ENCODE measurements at places on chromosomes 2 and 18. TPM values are rescaled to one million over a fixed set of nuclear protein-coding genes. Genes with fewer than 3 reads are reported as not detected.

RTP5 gene
- 0.54 TPM for total RNA-seq

TRIM43B gene
- total RNA-seq: not detected

DNA sequence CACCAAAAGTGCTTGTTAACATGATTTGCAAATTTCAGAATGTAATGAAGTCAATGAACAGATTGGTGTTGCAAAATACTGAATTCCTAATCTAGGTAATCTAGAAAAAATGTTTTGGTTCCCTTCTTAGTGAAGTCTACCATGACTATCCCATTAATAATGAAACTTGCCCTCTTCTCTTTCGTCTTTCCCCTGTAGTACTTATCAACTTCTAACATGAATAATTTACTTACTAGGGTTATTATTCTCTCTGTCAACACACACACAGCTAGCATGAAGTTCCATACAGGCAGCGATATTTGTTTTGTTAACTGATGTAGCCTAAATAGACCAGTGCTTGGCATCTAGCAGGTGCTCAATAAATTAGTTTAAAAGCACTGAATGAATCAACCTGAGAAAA, 160.2 kb downstream of the NCK2 start:
- ATAC-seq: no peak

GREB1L gene
- total RNA-seq: 0.36 TPM

DNA sequence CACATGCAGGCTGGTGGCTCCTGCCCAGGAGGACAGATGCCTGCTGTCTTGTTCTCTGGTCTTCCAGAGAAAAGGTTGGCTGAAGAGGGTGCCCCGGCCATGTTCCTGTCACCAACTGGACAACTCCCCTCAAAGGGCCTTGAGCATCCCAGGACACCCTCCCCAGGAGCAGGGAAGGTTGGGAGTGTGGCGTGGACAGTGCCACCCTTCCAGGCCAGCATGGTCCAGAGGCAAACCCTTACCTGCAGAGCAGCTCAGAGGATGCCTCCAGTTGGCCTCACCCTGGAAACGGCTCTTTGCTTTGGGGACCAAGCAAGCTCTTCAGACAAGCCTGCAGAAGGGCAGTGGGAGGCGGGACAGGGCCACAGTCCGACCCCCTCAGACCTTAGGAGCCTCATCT, 4.9 kb upstream of the GPC1 start:
- no peak for ATAC-seq

TMEM17 gene
- total RNA-seq: 9.7 TPM

DNA sequence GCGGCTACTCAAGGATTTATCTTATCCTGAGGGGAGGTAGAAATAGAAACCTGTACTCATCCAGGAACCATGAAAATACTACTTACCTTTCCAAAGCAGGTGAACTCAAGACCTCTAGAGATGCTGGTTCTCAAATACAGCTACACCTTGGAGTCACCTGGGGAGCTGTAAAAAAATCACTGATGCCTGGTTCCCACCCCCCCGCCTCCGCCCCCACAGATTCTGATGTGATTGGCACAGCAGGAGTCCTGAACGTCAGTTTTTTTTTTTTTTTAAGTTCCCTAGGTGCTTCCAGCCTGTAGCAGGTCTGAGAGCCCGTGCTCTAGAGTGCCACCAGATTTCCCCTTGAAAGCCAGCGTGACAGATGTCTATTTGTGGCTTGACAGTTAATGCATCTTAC, 113.6 kb downstream of the MRO start:
- no peak for ATAC-seq

DNA sequence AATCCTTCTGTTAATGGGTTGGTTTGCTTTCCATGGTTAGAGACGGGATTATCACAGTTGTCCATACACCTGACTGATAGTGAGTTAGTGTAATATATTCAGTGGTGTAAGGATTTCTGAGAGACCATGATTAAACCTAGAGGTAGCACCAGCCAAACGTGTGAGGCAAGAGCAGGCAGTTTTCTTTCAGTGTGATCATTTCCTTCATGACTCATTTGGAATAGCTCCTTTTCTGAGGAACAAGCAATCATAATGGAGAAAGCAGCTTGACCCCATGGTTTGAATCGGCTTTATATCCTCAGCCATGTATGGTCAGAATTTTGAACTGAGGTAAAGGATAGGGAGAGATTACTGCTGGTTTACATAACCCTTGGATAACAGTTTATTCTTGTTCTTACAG, 2.9 kb downstream of the MXD1 start:
- no peak for ATAC-seq

SKA1 gene
- total RNA-seq: 0.62 TPM

MOGAT1 gene
- total RNA-seq: not detected

- ATAC-seq: peak; percentile 39
Observed at GRCh38 chr18:23498877-23499276, 4.4 kb upstream of the RMC1 start.

RNF152 gene
- total RNA-seq: 8.9 TPM

SLC9A2 gene
- total RNA-seq: 0.18 TPM

DNA sequence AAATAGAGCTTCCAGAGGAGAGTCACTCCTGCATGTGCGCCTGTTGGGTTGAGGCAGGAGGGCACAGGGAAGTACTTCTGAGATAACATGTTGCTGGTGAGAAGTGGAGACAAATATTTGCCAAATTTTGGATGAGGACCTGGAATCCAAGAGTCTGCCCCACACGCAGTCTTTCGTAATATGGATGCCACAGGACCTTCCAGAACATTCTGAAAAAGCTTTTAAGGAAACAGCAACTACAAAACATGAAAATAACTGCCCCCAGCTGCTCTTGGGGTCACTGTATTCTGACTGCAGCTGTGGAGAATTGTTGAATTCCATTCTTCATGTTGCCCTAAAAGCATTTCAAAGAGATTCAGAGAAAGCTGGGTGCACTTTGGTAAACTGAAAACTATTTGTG, 227.5 kb downstream of the C1D start:
- no peak for ATAC-seq

DNA sequence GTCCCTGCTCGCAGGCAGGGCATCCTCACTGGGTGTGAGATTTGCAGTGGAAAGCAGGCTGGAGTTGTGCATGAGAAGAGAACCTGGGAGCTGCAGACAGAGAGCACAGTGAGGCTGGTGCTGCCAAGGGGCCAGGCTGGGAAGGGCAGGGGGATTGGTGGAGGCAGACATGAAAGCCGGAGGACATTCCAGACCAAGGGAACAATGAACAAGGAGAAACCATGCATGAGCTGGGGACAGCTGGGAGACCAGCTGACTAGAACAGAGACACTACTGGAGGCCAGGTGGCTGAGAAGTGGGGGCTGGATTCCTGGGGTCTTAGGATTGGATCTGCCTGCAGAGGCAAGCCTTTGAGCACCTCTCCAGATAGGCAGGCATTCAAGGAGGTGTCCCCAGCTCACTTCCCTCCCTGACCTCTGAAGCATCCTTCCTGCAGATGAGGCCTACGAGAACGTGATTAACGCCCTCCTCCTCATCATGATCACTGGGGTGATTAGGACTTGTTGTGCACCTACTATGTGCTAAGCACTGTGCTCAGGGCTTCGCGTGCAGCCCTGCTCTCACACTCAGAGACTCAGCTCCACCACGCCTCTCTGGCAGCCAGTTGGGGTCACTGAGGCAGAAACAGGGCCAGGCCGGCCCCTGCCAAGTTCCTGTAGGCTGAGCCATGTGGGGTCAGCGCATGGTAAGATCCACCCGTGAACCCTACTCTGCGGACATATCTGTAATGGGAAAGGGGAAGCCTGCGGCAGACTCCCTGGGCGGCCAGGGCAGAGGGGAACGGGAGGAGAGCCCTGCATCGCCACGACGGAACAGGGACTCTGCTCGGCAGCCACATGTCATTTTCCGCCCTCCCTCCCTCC, 74.8 kb upstream of the SLC66A3 start:
- no peak for ATAC-seq

DNA sequence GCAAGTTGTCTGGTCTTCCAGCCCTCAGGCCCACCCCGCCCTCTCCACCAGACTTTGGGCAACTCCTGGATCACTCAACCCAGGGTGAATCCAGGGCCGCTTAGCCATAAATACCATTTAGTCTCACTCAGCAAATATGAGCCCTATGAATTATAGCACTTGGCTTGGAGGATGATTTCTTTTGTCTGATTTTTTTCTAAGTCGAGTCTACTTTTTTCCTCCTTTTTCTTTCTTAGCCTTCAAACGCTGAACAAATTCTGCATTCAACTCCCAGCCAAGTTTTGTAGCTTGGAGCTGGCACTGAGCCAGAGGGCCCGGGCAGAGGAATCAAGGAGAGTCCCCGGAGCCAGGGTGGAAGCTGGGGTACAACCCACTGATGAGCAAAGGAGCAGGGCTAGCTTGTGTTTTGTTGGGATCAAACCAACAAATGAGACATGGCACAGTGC, 48.7 kb downstream of the SERTAD2 start:
- no peak for ATAC-seq

DNA sequence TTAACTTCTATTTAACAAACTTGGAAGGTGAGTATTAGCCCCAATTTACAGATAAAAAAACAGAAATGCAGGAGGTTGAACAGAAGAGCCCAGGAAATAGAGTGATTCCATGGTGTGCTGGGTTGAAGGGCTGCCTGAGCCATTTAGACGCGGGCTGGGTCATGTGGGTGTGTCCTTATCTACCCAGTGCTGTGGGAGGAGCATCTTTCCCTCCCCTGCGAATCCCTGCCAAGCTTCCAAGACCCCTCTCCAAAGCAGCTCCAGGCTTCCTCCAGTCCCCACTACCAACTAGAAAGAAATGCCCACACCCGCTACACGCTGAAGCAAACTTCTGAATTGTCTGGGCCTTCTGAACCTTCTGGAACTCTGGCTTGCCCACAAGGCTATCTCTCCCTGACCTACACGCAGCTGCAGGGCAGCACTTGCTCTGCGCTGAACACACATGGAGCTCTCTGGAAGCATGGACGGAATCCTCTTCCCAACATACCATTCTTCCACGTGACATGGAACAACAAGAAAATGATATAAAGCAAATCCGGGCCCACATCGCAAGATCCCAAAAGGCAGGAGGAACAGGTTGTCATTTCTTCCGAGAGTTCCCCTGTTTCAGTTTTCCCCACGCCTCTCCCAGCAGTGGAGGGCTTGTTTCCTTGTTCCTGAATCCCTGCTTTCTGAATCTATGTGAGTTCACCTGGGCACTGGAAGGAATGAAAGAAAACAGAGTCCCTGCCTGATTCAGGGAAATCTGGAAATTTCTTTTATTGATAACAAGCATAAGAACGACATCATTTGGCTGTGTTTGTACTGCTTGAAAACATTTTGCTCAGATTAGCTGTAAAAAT, 562.7 kb upstream of the ID2 start:
- ATAC-seq: no peak

GRCh38 chr2:139007130-139007529, 226.9 kb upstream of the NXPH2 start:
- no peak for ATAC-seq

DNA sequence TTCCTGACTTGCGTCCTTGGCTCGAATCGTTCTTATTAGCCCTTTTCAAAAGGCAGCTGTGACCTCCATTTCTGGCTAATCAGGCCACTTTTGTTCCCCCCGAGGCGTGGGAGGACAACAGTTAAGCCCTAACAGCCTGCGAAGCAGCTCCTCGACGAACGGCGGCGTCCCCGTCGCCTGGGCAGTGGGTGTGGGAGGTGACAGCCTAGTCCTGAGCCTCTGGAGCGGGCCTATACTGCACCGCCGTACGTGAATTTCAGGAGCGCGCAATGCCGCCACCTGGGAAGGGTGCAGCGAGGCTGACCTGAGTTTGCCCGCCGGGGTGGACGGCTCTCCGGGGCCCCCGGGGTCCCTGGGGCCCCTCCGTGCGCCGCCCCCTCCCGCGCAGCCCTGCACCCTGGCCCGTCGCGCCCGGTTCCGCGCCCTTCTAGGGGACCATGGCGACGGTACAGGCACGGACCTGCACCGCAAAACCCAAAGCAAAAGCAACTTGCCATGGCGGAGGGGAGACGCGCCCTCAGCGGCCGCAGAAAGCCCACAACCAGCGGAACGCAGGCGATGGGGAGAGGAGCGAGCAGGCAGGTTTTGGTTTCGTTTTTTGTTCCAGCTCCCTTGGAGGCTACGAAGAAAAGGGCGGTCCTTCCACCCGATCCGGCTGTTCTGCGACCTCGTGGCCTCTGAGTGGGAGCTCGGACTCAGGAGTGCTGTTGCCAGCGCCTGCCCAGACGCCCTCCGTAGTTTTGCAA, at the start of gene RBM43:
Gene RBM43, minus strand, starts transcription at position 633 of the 746 bp plus-strand sequence. Its CDS starts 136 bp downstream, at position 497.
- peak; percentile 80 for ATAC-seq

DNA sequence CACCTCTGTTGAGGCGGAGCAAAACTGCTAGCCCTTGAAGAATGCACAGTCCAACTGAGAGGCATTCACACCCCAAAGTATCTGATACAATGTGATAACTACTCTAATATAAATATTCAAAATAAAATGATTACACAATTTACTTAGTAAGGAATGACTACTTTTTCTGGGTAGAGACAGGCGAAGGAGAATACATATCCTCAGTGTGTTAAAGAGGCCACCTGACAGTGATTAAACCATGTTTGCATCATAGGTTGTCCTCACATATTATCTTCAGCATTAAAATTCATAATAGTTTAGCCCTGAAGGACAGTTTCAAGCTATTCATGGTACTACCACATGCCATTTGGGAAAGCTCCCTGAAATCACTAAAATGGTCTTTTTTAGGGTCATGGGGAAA, 16.9 kb upstream of the BAZ2B start:
- no peak for ATAC-seq

MC5R gene
- total RNA-seq: not detected

DNA sequence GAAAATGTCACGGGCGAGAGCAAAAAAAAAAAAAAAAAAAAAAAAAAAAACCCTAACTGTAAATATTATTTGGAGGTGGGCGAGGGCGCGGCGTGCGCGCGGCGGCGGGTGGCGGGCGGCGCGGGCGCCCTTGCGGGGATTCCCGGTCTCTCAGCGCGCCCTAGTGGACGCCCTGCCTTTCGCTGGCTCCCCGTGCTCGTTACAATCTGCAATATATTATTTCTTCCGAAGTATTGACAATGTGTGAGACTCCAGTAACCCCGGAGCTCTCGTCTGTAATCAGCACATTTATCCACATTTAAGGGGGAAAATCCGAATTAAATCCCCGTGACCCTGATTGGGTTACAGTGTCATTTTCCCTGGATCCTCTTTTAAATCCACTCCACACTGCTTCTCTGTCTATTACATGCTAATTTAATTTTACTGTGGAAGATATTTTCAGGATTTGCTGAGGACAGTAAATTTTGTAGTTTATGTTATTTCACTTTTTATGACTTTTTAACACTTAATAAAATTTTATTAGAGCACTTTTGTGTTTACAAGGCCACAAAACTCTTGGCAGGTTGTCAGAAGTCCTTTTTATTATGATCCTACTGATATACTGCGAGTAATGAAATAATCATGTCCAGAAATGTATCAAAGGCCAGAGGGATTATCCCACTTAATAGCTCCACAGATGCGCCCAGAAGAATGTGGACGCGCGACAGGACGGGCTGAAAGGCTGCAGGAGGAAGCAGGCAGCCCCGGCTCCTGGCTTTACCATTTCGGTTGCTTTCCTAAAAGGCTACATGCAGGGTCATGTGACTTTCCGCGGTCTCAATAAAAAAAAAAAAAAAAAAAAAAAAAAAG, 369.1 kb downstream of the MTX2 start:
- ATAC-seq: peak; percentile 95

- ATAC-seq: peak; percentile 52
Observed at GRCh38 chr2:1010415-1010930, 59.8 kb downstream of the SNTG2 start.
